ENCODE measurements at places on chromosomes 2 and 18.

- peak; percentile 83 for DNase-seq
These were observed 200.4 kb downstream of the INO80D start for GRCh38 chr2:205885492-205886099.

DNA sequence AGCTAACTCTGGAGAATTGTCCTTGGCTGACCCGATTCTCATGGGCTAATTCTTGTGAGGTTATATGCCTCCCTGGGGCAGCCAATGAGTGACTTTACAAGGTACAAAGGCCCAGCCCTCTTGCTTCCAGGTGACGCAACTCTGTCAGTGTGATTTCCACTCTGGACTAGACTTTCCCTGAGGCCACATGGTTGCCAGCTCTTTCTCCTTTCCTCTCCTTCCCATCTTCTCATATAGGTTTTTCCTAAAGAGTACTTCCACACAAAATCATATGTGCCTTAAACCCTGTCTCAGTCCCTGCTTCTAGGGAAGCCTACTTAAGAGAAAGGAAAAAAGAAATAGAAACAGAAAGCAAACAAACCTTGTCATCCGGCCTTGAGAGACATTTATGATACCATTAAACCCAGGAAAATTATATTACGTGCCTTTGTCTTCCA lies 226.2 kb upstream of the ZSWIM2 start:
- DNase-seq = no peak

DNA sequence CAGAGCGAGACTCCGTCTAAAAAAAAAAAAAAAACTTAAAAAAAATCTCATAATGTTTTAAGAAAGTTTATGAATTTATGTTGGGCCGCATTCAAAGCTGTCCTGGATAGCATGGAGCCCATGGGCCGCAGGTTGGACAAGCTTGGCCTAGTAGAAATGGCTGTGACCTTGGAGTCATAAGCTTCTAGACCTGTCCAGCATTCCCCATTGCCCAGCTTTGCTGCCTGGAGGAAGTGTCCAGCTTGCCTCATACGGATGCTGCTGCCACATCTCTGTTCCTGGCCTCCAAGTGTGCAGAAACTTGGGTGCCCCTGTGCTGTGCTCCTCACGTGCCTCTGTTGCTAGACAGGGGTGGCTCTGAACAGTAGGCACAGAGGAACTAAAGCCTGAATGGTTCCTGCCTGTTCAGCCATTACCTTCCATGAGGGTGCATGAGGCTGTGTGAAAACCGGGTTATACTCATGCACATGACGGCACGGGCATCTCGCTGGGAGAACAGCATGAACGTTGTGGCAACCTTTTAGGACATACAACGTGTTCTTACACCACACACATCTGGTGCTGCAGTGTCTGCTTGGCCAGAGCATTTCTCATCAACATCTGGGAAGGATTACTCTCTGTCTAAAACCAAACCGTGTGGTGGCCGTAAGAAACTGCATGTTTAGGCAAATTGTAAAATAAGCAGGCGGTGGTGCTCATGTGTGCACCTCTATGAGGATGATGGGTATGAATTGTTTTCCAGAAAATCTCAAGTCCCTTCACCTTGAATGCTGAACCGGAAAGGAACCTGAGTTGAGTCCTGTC lies 38.2 kb downstream of the FHOD3 start:
- DNase-seq = peak; percentile 62

- DNase-seq = peak; percentile 95
These were observed 17.1 kb downstream of the KRCC1 start for GRCh38 chr2:88038263-88039105.

- DNase-seq = peak; percentile 72
These were observed 37.1 kb upstream of the ZCCHC2 start for GRCh38 chr18:62485684-62486083.

DNA sequence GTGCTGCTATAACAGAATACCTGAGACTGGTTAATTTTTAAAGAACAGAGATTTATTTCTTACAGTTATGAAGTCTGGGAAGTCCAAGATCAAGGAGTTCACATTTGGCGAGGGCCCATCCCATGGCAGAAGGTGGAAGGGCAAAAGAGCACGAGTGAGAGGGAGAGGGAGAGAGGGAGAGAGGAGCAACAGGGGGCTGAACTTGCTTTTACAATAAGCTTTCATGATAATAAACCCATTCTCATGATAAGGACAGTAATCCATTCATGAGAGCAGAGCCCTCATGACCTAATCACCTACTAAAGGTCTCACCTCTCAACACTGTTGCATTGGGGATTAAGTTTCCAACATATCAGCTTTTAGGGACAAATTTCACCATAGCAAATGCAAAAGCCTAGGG lies 45.3 kb downstream of the DSC3 start:
- DNase-seq = no peak

- no peak for DNase-seq
These were observed 663.7 kb upstream of the LRATD1 start for GRCh38 chr2:13968811-13969210.

DNA sequence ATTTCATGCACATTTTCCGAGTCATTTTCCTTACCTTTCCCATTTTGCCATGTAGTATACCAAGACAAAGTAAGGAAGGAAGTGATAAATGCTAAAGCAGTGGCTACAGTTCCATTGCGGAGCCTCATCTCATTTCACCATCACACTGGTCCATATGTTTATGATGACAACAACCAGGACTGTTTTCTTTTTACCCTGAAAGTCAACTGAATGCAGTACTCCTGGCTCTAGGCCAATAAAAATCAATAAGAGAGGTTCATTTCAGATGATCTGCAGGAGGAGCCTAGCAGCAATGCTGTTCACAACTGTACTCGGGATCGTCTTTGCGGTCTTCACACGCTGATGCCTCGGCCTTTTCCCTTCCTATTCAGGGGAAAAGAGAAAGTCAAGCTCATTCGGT lies 4.7 kb downstream of the MGAT4A start:
- no peak for DNase-seq

- no peak for DNase-seq
These were observed 1303.1 kb upstream of the ZEB2 start for GRCh38 chr2:145822892-145823534.

DNA sequence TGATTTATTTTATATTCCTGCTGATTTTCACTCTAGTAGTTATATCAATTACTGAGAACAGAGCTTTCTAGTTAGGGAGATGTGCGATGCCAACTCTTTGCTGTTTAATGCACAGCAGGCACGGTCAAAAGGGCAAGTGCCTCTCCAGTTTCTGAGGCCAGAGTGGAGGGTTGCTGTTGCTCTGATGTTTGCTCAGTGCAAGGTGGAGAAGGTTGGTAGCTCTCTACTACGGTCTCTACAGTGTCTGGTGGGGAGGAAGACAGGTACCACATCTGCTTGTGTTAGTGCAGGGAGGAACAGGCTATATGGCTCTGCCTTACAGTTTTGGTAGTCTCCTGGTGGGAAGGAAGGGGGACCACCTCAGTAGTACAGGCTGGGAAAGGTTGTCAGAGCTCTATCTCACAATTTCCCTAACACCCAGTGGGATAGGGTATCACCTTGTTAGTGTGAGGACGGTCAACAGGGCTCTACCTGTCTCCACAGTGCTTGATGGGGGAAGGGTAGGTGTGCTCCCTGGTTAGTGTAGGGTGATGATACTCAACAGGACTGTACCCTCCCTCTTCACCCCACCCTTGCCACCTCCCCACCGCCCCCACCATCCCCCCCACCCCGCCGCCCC lies 85.9 kb downstream of the FANCL start:
- DNase-seq = no peak

DNA sequence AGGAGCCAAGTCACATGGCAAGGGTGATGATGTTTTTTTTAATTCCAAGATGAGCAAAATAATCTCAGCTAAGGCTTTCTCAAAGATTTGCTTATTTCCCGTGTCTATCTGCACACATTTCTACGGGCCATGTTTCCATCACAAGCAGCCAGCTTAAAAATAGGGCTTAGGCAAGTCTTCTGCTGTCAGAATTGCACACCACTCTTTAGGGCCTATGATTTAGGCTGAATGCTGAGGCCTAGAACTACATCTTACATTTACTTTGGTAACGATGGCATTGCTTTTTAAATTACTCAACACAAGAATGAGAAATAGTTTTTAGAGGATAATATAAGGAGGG lies 144.2 kb downstream of the RNF144A start:
- no peak for DNase-seq

GRCh38 chr2:1572638-1573037 lies 159.4 kb downstream of the TPO start:
- peak; percentile 51 for DNase-seq

GRCh38 chr2:237723602-237724001 lies 75.0 kb upstream of the RBM44 start:
- peak; percentile 36 for DNase-seq

GRCh38 chr18:34631093-34631966 lies 78.8 kb upstream of the DTNA start:
- no peak for DNase-seq

- DNase-seq = peak; percentile 27
These were observed 239.0 kb upstream of the KLHL29 start for GRCh38 chr2:23146011-23146410.

GRCh38 chr2:175005733-175006264 lies 618 bp upstream of the CHN1 start:
- no peak for DNase-seq

DNA sequence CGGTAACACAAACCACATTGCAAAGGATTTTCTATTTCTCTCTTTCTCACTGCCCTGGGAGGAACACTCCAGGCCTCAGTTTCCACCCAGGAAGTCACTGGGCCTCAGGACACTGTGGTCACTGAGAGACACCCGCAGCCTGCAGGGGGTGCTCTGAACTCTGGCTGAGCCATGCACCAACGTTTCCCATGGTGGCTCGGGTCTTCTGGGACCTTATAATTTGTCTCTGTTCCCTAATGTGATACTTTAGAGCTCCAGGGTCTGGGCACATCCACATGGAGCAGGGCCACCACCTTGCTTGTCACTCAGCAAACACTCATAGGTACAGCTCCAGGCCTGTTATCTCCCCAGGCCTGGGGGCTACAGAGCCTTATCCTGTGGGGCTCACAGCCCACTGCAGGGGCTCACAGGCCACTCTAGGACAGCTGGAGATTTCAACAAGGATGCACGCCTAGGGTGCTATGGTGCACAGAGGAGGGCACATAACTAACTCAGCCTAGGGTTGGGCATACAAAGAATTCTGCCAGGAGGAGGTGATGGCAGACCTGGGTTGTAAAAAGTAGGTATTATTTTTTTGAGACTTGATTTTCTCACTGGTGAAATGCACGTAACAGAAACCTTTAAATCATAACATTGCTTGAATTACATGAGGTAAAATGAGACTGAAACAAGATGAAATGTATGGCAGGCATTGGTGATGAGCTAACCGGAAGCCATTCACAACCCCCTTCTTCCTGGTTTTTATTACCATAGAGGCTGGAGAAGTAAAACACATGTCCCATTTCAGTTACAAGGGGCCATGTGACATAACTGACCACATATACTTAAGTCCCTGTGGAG lies 3.0 kb upstream of the HS1BP3 start:
- DNase-seq = no peak

- no peak for DNase-seq
These were observed 9.0 kb downstream of the CUL3 start for GRCh38 chr2:224576088-224576715.

DNA sequence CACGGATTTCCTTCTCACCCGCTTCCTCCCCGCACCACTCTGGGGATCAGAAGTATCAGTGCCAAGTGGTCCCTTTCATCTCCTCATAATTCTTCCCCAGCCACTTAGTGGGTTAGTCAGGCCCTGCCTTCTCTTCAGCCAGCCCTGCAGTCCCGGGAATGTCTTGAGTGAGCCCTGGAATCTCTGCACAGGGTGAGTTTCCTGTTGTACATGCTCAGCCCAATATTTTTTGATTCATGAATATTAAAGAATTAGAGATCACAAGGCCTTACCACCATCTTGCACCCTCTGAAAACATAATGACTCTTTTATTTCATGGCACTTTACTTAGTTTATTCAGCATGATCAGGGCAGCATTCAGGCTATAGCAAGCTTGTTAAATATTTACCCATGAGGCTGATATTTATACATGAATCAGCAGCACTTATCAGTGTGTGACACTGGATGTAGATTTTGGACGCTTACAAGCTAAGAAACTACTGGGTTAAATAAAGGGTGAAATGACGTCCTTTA lies 159.4 kb upstream of the FOSL2 start:
- DNase-seq = peak; percentile 69

DNA sequence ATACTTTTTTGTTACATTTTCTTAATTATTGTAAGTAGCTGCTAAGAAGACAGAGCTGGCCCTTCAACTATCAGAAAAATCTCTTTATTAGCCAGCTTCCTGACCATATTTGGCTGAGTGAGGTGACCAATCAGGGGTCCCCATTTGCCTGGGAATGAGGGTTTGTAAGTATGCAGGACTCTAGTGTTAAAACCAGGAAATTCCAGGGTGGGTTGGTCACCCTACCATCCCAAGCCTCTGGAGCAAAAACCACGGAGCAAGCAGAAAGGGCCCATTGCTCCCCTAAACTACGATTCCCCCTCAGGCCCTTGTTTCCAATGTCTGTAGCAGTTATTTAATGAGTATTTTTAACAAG lies 165.6 kb upstream of the NCKAP5 start:
- DNase-seq = peak; percentile 96
